Natural killer cell (primary cell): ENCODE measurements at places on chromosomes 4 and X. TPM values are rescaled to one million over a fixed set of nuclear protein-coding genes. Genes with fewer than 3 reads are reported as not detected.

The ARAP2 gene
- total RNA-seq: 199 TPM

The TMEM129 gene
- total RNA-seq: 20.8 TPM

DNA sequence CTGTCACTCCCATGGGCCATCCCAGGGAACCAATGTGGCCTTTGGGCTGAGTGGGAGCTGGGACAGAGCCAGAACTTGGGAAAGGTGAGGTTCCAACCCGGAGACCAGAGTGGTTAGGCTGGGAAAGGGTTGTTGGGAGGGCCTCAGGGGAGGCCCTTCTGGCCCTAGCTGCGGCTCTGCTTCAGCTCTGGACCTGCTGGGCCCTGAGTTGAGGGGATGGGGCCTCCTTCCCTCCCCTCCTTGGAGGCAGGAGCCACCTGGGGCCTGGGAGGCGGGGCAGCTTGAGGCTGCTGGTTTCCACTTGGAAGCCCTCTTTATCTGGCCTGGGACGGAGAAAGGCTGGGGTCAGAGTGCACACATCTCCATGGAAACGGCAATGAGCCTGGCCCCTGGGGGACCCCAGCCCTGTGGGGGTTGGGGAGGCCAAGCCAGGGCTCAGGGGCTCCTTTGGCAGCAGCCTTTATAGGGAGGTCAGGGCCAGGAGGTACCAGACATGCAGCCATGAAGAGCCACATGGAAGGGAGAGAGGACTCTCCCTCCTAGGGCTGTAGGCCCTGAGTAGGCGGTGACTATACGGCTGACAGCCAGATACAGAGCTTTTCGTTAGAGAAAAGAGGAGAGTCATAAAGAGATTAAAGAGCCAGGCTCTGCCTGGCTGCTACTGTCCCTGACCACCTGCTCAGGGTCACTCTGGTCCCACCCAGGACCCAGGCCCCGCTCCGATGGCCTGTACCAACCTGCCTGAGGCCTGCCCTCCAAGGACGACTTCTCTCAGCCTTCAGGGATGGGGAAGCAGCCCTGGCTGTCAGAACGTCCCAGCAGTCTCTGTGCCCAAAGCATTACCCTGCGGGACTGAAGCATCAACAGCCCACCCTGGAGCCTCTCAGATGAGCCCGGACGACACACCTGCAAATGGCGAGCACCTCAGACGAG, 6.9 kb upstream of the NSD2 start:
- H3K4me3 ChIP-seq: no peak overlapping the region
- H3K36me3 ChIP-seq: no peaks in the 10 kb centered on the region
- H3K27me3 ChIP-seq: no peaks in the 10 kb centered on the region

DNA sequence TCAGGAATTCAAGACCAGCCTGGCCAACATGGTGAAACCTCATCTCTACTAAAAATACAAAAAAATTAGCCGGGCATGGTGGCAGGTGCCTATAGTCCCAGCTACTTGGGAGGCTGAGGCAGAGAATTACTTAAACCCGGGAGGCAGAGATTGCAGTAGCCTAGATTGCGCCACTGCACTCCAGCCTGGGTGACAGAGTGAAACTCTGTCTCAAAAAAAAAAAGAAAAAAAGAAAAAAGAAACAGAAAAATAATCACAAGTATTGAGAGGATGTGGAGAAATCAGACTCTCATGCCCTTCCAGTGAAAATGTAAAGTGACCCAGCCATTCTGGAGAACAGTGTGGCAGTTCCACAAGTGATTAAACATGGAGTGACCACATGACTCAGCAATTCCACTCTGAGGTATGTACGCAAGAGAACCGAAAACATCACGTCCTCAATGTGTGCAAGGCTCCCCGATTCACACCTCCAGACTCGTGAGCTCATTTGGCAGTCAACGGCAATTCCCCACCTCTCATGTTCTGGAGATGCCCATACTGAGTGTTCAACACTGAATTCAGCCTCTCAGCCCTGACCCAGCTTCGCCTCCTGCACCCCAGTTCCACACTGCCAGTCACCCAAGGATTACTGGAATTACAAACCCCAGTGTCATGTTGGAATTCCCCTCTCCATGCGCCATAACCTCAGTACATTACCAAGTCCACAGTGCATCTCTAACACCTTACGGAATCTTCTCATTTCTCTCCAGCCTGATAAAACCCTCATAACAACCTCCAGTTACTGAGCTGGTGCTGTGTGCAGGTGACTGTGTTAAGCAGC, 21.1 kb downstream of the ACOX3 start:
- no peak overlapping the region for H3K27ac ChIP-seq
- H3K27me3 ChIP-seq: no peaks in the 10 kb centered on the region
- DNase-seq: peak; percentile 60
- peaks cover 9% of the 10 kb centered on the region for H3K36me3 ChIP-seq
- H3K4me3 ChIP-seq: no peak overlapping the region

DNA sequence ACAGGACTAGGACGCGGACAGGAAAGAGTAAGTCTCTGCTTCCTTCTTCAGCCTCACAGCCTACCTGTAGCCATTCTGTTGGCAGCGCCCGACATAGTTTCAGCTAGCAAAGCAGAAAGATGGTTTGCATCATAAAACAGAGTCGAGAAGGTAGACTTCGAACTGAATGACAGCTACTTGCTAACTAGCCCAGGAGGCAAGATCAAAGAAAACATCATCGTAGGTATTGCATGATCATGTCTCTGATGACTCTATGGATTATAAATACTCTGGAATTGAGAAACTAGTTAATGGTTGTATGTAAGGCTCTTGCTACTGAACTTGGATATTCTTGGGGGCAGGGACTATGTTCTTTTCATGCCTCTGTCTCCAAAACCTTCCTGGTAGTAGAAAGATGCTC, 333.1 kb upstream of the KLF3 start:
- H3K27ac ChIP-seq: no peak overlapping the region
- no peak overlapping the region for H3K4me3 ChIP-seq
- H3K4me1 ChIP-seq: peaks cover 5% of the 10 kb centered on the region
- no peaks in the 10 kb centered on the region for H3K36me3 ChIP-seq

- H3K36me3 ChIP-seq: no peaks in the 10 kb centered on the region
- H3K27me3 ChIP-seq: no peaks in the 10 kb centered on the region
Measured at GRCh38 chr4:39044956-39045826, 13.0 kb upstream of the TMEM156 start.

GRCh38 chr4:154622598-154622997, 10.1 kb upstream of the FGG start:
- peaks cover 3% of the 10 kb centered on the region for H3K27me3 ChIP-seq
- H3K4me1 ChIP-seq: peaks cover 5% of the 10 kb centered on the region
- no peak overlapping the region for H3K27ac ChIP-seq
- H3K36me3 ChIP-seq: no peaks in the 10 kb centered on the region
- H3K4me3 ChIP-seq: no peak overlapping the region

DNA sequence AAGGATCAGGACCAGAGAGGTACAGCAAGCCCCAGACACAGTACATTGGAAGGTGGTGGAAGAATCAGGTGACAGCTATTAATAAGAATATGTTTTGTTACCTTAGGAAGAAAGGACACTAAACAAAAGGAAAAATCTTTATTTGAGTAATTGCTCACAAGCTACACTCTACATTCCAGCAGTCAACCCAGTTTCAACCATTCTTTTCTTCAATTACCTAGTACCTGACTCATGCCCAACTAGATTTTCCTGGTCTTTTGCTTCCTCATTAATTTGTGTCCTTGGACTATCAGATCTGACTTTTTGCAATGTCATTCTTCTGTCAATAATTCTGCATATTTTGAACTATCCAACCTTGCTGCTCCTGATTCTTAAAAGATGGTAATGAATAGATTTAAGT, 22.5 kb upstream of the GLRA2 start:
- H3K27me3 ChIP-seq: no peaks in the 10 kb centered on the region
- DNase-seq: no peak
- no peak overlapping the region for H3K27ac ChIP-seq
- H3K36me3 ChIP-seq: no peaks in the 10 kb centered on the region
- H3K4me3 ChIP-seq: no peak overlapping the region

DNA sequence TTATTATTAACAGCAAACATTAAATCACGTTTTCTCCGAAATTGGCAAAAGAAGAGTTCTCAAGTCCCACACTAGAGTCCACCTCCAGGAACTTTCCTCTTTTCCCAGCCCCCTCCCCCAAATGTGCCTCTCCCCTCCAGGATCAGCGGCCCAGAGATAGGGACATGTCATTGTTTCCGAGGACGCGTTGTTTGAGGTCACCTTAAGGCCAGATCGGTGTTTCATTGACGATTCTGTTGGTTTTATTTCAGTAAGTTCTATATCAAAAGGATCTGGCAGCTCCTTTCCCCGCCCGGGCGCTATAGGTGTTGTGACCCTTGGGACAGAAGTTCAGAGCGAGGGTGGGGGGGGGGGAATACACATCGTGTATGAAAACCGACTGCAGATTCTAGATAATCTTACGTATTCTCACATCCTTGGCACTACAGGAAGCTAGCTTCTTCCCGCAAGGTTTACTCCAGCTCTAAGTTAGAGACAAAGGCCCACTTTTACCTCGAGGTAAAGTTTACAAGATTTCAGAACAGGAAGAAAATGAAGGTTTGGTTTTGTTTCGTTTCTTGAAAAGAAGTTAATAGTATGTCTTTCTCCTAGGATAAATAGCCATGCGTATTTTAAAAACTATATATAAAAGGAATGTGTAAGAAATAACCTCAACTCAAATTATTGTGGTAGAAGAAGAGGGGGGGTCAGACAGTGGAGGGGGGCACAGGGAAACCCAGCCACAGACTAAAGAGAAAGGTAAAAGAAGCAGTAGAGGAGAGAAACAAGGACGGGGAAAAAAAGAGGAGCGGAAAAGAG, 739 bp upstream of the MSX1 start:
- H3K27ac ChIP-seq: no peak overlapping the region
- H3K27me3 ChIP-seq: peaks cover 77% of the 10 kb centered on the region
- peaks cover 61% of the 10 kb centered on the region for H3K4me1 ChIP-seq
- H3K36me3 ChIP-seq: no peaks in the 10 kb centered on the region
- no peak overlapping the region for H3K4me3 ChIP-seq
- DNase-seq: no peak

DNA sequence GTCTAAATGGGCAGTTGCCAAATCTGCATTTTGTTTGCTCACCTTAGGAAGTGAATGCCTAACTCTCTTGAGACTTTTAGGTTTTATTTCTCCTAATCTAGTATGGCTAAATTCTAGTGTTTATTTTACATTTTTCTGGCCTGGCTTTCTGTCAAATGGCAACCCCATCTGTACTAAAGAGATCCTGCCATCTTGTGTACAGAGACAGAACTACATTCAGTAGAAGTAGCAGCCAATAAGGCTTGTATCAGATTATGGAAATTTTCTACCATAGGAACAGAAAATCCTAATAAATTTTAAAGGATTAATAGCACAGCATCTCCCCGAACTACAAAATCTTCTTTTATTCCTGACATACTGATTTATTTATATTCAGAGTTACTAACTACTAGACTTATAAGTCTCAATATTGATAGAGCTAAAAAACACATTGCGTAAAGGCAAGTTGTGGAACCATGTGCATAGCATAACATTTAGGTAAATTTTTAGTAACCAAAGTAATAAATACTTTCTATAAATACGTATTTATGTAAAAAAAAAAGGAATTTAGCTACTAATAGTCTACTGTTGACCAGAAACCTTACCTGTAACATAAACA, 45.5 kb downstream of the TMEM144 start:
- no peak overlapping the region for H3K27ac ChIP-seq
- no peaks in the 10 kb centered on the region for H3K36me3 ChIP-seq
- no peaks in the 10 kb centered on the region for H3K4me1 ChIP-seq
- DNase-seq: no peak
- H3K4me3 ChIP-seq: no peak overlapping the region

DNA sequence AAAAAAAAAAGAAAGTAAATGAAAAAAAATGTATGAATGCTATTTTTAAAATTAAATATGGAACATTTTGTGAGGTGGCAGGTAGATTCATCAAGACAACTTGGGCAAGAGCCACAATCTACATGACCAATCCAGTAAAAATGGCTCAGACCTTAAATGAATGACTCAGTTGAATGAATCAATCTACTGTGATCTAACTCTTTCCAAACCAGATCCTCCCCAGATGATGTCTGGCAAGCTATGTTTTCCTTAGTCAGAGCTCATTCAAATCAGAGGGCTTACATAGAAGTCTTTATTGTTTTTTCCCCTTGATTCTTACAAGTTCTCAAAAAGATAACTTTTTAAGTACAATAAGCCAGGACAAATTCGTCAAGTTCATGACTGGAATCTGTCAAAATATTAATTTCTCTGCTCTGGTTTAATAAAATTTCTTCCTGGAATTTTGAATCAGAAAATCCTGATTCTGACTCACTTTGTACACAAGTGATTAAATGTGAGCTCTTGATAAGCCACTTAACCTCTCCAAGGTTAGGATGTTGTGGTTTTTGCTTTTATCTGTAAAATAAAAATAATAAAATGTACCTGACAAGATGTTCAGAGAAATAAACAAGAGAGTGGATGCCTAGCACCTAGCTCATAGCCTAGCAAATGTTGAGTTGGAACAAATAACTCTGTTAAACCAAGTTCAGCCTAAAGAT, 105.6 kb upstream of the SMIM31 start:
- no peak overlapping the region for H3K4me3 ChIP-seq
- H3K27me3 ChIP-seq: no peaks in the 10 kb centered on the region
- H3K36me3 ChIP-seq: no peaks in the 10 kb centered on the region
- no peaks in the 10 kb centered on the region for H3K4me1 ChIP-seq
- no peak for DNase-seq

GRCh38 chr4:40283968-40284367, 51.2 kb upstream of the CHRNA9 start:
- H3K27ac ChIP-seq: no peak overlapping the region
- peak; percentile 91 for DNase-seq
- no peaks in the 10 kb centered on the region for H3K27me3 ChIP-seq
- no peaks in the 10 kb centered on the region for H3K36me3 ChIP-seq
- H3K4me1 ChIP-seq: peaks cover 20% of the 10 kb centered on the region

- peak overlapping the region; percentile 66 for H3K27ac ChIP-seq
- H3K36me3 ChIP-seq: no peaks in the 10 kb centered on the region
- H3K4me3 ChIP-seq: no peak overlapping the region
- DNase-seq: no peak
- peaks cover 30% of the 10 kb centered on the region for H3K4me1 ChIP-seq
- H3K27me3 ChIP-seq: no peaks in the 10 kb centered on the region
Measured at GRCh38 chr4:15652841-15653240, 2.3 kb downstream of the FBXL5 start.

DNA sequence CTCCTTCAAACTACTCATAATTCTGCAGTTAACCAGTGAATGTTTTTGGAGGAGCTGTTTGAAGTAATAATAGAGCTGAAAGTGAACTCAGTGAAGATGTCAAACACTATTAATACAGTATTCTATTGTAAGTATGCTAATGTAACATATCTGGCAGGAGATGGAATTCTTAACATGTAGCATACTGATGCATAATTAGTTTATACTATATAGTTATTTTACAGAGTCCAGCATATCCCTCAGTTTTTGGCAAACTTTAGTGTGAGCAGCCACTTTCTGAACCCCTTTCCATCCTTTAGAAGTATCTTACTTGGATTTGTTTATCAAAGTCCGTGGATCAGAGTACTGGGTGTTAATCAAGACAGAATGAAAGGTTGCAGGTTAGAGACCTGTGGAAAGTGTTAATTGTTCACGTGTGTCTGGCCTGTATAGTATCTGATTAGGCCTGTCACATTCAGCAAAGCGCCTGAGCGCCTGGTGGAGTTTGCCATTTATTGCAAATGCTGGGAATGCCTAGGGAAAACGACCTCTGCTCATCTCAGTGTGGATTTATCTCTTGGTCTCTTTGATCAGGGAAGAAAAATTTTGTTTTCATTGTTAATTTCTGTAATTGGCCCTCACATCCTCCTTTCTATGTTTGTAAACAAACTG, 251.7 kb upstream of the MAD2L1 start:
- no peaks in the 10 kb centered on the region for H3K27me3 ChIP-seq
- no peak overlapping the region for H3K27ac ChIP-seq
- no peak overlapping the region for H3K4me3 ChIP-seq
